Left ventricle myocardium superior (tissue), 1 donor: ENCODE measurements at places on chromosomes 2 and 18.

GRCh38 chr2:43221763-43222474 is 4.5 kb downstream of the ZFP36L2 start:
- DNase-seq = peak; percentile 91

- DNase-seq = no peak
Observed at GRCh38 chr2:154978710-154979109, 280.2 kb downstream of the KCNJ3 start.

DNA sequence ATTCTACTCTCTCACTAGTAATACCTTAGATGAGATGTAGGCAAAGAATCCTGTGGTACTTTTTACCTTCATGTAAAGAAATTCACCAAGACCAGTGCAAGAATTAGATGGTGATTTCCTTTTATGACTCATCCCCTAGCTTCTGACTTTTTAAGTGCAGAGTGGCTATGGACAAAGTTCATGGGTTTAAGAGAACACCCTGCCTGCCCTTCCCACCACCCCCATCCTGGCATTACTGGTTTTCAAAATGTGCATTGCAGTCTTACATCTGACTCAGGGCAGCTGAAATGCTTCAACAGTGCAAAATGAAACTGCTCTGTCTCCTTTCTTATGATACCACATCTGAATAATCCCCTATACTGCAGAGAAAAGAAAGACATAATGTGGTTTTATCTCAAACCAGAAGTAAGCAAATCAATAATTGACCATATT is 22.6 kb downstream of the MAIP1 start:
- no peak for DNase-seq

DNA sequence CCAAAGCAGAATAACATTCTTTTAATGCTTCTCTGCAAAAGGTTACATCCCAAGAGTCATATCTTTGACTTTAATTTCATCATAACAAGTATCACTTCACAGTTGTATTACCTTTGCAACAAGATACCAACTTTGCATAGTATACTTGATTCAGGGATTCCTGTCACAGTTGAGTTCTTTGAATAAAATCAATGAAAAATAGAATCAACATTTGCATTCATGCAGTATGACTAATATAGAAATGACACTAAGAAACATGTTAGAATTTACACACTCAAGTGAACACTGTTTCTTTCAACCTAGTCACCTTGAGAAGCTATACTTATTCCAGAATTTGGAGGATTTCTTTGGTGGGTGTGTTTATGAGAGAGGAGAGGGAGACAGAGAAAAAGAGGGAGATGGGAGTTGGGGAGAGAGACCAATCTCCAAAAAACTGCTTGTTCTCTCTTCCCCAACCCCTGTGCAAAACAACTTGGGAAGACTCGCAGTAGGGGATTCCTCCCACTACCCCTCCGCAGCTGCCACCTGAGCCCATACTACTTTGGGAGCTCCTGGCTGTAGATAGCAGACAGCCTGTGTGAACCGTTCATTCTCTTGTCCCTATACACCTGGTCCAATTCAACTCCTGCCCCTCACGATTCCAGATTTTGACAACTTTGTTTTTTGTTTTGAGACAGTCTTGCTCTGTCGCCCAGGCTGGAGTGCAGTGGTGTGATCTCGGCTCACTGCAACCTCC is 57.7 kb downstream of the PELI1 start:
- no peak for DNase-seq

GRCh38 chr2:199468561-199469513 is 11.1 kb upstream of the SATB2 start:
- no peak for DNase-seq

DNA sequence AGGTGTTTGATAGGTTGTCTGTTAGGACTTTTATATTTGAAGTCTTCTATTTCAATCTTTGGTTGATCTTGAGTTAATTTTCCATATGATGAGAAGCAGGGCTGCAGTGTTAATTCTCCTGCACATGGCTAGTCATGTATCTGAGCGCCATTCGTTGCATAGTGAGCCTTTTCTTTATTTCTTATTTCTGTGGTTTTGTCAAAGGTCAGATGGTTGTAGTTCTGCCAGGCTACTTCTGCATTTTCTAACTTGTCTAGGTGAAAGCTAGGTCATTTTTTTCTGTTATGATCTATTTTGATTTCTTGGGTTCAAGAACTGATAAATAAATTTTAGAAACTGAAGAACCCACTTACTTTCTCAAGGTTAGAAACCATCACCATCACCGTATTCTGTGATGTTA is 56.7 kb downstream of the CCDC74A start:
- no peak for DNase-seq

- peak; percentile 96 for DNase-seq
Observed at GRCh38 chr2:73736855-73737779, at the start of gene TPRKB. Gene TPRKB, minus strand, starts transcription at chr2:73737345. Its CDS starts 2,776 bp downstream, at chr2:73734569.

GRCh38 chr2:239465017-239466001 is 64.5 kb upstream of the HDAC4 start:
- DNase-seq = peak; percentile 82

- no peak for DNase-seq
Observed at GRCh38 chr2:18889565-18890332, 300.4 kb upstream of the NT5C1B start.

GRCh38 chr2:237359894-237360780 is 53.8 kb downstream of the COL6A3 start:
- DNase-seq = no peak

DNA sequence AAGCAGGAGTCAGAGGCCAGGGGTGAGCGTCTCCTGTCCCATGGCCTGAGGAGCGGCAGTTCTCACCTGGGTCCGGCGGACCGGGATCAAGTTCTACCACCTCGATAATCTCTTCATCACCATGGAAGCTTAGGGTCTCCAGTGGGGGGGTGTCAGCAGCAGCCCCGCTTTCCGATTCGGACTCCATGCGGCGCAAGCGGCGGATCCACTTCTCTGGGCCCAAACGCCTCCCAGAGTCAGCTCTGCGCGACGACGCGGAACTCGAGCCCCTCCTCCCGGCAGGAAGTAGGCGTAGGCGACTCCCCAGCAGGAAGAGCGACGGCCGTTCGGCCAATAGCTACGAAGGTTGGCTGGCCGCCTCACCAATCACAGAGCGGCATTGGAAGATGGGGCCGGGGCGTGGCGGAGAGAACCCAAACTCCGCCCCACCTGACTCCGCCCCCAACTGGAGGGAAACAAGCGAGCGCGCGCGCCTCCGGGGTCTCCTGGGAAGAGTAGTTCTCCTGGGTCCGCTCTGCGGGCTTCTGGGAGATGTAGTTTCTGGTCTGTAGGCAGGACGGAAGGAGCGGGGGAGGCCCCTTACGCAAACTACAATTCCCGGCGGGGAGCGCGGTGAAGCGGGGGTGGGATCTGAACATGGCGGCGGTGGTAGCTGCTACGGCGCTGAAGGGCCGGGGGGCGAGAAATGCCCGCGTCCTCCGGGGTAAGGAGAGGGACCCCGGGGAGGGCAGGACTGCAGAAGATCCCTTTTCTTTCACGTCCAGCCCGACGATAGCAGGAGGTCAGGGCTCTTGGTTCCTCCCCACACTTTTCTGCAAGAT is at the start of the genes AAMP and PNKD:
TSS of gene AAMP (minus strand) at position 238 of the 821 bp plus-strand sequence. CDS start at position 187, 51 bp downstream.
TSS of gene PNKD (plus strand) at position 620 of the 821 bp plus-strand sequence. CDS start at position 637, 17 bp downstream.
- DNase-seq = peak; percentile 100

DNA sequence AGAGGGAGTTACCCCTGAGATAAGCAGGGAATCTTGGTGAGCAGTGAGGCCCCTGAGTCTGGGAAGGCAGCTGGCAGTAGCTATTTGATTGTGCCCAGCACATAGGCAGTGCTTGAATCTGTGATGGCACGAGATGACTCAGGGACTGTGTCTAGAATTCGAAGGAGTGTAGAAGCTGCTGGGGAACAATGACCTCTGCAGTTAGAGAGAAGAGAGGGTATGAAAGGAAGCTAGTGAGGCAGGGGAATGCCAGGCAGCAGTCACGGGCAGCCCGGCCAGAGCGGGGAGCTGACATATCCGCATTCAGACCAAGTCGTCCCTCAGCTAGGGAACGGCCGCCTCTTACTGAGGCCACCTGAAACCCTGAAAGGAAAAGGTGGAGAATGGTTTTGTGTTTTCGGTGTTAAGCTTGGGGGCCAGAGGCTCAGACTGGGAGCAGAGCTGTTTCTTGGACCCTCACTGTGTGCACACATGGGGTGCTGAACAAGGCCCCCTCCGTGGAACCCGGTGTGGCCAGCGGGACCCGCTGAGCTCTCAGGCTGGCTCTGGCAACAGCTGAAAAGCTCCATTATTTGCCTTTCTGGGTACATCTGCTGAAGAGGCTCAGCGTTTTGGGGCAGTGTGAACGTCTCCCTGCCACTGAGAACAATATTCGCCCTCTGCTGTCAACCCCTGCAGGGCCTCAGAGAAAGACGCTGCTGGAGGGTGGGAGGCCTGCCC is 32.9 kb downstream of the ARHGEF4 start:
- no peak for DNase-seq

- DNase-seq = no peak
Observed at GRCh38 chr18:40673150-40673549, 1281.9 kb upstream of the PIK3C3 start.

DNA sequence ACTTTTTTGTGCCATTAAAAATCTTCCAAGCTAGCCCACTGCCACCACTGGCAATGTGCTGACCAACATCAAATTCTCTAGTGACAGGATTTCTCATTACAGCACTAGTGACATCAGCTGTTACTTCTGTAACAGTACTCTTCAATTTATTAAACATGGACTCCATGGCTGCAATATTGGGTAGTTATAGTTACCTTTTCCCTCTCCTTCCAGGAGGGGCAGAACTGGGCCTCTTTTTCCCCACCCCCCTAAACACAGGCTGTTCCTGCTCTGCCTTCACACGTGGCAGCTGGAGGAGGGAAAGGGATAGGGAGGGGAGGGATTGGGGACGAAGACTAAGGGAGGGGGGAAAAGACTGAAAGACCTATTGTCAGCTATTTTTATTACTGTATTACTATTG is 38.1 kb downstream of the TRAK2 start:
- DNase-seq = no peak

GRCh38 chr18:63141778-63142176 is 177.8 kb downstream of the BCL2 start:
- no peak for DNase-seq

GRCh38 chr2:42168459-42169099 is 574 bp upstream of the EML4 start:
- DNase-seq = no peak

DNA sequence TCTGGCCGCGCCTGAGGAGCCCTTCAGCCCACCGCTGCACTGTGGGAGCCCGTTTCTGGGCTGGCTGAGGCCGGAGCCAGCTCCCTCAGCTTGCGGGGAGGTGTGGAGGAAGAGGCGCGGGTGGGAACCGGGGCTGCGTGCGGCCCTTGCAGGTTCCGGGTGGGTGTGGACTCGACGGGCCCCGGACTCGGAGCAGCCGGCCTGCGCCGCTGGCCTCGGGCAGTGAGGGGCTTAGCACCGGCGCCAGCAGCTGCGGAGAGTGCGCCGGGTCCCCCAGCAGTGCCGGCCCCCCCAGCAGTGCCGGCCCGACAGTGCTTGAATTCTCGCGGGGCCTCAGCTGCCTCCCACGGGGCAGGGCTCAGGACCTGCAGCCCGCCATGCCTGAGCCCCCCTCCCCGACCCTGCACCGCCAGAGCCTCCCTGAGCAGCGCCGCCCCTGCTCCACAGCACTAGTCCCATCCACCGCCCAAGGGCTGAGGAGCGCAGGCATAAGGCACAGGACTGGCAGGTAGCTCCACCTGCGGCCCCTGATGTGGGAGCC is 534.2 kb downstream of the ZNF804A start:
- no peak for DNase-seq

DNA sequence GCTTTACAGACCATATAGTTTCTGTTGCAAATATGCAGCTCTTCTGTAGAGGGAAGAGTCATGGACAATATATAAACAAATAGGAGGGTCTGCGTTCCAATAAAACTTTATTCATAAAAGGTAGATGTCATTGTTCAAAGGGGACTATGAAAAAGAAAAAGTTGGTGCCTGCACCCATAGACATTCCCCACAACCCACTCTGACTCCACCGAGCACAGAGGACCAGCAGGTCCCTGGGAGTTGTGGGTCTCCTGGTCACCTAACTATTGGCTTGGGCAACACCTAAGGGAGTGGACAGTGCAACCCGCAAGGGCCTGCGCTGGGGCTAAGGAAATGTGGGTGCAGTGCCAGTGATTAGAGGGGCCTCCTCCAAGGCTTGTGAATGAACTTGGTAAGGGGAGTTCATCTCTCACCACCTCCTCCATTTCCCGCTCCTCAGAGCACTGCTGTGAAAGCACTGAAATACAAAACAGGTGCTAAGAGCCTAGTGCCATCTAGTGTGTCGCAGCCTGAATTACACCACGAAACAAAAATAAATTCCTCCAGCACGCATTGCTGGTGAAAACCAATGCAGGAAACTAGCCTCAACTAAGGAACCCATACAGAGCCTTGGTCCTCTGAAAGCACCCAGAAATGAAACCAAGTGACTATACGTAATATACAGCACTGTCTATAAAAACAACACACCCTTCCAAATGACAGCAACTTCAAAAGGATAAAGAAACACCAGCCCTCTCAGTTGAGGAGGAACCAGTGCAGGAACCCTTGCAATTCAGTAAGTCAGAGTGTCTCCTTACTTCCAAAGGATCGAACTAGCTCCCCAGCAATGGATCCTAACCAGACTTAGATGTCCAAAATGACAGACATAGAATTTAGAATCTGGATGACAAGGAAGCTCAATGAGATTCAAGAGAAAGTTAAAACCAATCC is 166.6 kb downstream of the RNF144A start:
- no peak for DNase-seq

DNA sequence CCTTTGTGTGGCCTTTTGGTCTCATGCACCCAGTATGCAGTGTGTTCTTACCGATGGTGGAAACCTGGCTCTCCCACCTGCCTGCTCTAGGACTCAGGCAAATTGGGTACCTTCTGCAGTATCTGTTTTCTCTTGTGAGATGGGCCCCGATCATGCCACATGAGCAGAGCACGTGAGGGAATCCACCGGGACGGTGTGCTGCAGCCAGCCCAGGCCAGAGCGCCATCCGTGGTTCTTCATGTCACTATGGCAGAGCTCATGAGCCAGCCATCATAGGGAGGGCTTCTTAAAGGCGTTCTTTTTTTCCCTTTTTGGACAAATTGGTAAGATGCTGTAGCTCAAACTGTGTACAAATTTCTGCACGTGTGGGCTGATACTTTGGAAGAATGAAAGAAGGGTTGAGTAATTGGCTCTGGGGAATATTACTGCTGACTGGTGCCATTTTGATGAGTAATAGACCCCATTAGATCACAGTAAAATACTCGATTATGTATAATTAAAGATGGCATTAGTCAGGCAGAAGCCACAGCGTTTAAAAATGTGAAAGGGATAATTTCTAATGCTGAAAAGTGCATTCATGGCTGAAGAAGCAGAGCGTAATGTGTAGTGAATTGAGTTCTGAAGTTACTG is 19.2 kb downstream of the SH3RF3 start:
- DNase-seq = no peak

GRCh38 chr2:237911363-237912017 is 52.1 kb downstream of the RAMP1 start:
- DNase-seq = no peak

DNA sequence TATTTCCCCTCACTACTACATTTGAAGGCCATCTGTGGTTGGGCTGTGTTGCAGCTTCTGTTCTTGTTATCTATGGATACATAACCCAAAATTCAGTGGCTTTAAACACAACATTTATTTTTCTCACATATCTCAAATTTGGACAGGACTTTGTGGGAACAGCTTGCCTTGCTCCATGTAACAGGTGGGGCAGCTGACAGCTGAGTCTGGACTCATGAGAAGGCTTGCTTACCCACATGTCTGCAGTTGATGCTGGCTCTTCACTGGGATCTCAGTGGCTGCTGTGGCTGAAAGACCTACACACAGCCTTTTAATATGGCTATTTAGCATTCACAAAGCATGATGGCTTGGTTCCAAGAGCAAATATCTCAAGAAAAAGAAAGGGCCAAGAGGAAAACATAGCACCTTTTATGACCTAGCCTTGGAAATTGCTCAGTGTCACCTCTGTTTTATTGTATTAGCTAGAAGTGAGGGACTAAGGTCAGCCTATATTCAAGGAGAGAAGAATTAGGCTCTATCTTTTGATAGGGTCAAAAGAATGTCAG is 296.8 kb upstream of the ZNF521 start:
- no peak for DNase-seq

GRCh38 chr2:190910341-190911136 is 29.9 kb downstream of the GLS start:
- DNase-seq = no peak
